ENCODE measurements at places on chromosomes 11 and 22. TPM values are rescaled to one million over a fixed set of nuclear protein-coding genes. Genes with fewer than 3 reads are reported as not detected.

- DNase-seq = no peak
Observed at GRCh38 chr11:128882451-128882850, 8.7 kb upstream of the KCNJ5 start.

Gene VWCE
- total RNA-seq = 0.49 TPM

- no peak for DNase-seq
Observed at GRCh38 chr11:13205486-13205885, 72.1 kb upstream of the BMAL1 start.

- DNase-seq = peak; percentile 56
Observed at GRCh38 chr11:64121663-64122410, 44.1 kb downstream of the MACROD1 start.

Gene TSGA10IP
- not detected for total RNA-seq

Gene CAT
- 101 TPM for total RNA-seq

DNA sequence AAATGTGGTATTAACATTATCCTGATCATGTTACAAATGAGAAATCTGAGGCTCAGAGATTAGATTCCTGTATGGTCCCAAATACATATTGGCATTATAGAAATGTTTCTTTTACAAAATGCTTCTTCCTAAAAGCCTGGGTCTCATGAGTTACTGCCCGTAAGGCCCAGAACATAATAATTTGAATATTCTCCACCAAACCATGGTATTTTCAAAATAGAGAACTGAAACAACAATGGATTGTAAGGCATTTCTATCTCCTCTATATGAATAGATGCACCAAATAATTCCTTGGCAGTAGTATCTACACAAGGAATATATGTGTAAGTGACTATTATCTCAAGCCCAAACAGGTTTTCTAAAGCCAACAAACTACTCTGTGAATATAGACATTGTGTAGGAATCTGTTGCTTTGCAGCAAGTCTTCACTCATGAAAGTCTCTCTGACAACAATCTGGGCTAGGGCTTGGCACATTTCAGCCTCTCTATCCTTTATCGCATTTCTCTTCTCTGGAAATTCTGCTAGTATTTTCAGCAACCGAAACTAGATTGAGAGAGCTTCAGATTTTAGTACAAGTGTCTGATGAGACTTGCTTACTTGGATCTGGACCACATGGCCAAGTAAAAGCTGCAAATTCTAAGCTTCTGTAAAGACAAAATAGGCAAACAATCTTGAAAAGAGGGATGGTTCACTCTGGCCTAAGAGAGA, 112.8 kb upstream of the ARHGAP20 start:
- no peak for DNase-seq

All from skin of body (tissue), 3 donors.